ENCODE measurements at places on chromosomes 2 and 18. TPM values are rescaled to one million over a fixed set of nuclear protein-coding genes. Genes with fewer than 3 reads are reported as not detected.

DNA sequence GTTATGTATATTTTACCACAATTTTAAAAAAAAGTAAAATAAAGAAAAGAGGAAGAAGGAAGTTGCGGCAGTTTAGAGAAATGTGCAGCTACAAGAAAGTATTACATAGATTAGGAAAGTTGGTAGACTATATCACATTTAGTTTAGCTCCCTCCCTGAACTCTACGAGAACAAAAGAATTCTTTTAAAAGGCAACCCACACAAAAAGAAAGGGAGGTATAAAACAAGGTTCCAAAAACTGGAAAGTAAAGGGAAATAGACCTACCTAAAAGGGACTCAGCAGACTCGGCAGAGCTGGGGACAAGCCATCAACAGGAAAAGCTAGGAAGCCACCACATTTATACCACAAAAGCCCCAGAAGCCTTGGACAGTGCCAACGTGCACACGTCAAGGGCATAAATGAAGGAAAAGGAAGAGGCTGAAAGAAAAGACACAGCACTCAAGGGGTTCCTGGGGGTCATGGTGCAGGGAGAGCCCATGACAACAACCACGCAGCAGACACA, 9.1 kb downstream of the TMEM127 start:
- no peak for DNase-seq

Gene UGT1A8
- not detected for total RNA-seq

DNA sequence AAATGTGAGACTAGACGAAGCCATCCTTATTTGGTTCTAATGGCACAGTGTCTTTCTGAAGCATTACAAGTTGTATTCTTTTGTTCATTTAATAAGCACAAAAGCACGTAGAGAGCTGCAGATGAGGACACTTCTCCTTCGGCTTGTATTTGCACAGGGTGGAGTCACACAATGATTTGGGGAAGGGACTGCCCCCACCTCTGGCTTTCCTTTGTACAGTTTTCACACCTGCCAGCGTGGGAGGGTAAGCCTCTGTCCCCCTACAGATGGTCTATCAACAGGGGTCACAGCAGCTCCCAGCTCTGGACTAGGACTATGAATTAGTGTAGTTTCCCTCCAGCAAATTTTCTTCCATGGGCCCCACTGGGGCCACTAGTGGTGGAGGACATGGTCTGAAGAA, 108.2 kb upstream of the KLHL14 start:
- DNase-seq, result no peak

DNA sequence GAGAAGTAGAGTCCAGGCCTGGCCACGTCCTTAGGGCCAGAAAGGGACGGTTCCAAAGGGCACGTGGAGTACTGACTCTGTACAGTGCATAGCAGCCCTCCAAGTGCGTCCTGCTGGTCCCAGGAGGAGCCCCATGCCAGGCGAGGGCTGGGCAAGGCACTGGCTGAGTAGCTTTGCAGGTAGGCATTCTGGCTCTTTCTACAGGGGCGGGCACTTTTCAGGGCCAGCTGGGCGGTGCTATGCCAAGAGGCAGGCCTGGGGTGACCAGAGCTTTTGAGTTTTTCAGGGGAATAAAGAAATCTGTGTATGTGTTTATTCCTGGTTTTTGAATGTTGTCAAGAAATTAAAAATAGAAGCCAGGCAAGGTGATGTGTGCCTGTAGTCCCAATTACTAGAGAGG, 15.4 kb upstream of the GLI2 start:
- no peak for DNase-seq

Gene TRIM43
- total RNA-seq, result not detected

GRCh38 chr18:47403317-47403716, 151.9 kb upstream of the SKOR2 start:
- no peak for DNase-seq
